Kasumi-1 (cell line): ENCODE measurements at places on chromosomes 2 and 18.

DNA sequence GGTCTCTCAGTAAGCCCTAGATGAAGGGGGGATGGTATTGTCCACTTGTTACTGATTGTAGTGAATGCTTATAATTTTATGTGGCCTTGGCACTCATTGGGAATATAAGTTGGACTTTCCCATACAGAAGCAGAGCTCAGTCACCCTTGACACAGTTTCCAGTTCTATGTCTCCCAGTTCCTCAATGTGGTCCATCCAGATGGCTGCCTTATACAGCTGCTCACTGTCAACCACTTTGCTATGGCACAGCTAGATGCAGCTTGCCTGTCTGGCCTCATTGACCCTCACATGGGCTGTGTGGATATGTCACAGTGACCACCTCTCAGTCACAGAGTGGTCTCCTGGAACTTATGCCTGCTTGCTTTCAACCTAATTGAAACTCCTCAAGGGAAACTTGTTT is 21.7 kb downstream of the SLC39A6 start:
- no peak for DNase-seq

- no peak for DNase-seq
Observed at GRCh38 chr2:222882484-222882928, 21.7 kb downstream of the ACSL3 start.

- peak; percentile 19 for DNase-seq
Observed at GRCh38 chr2:64846177-64846576, 143.0 kb upstream of the SLC1A4 start.

DNA sequence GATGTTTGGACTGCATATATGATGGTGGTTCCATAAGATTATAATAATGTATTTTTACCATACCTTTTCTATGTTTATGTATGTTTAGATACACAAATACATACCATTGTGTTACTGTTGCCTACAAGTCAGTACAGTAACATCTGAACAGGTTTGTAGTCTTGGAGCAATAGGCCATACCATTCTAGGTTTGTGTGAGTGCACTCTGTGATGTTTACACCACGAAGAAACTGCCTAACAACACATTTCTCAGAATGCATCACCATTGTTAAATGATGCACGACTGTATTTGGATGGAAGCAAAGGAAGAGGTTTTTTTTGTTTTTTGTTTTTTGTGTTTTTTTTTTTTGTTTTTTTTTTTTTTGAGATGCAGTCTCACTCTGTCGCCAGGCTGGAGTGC is 9.5 kb downstream of the DUSP19 start:
- DNase-seq = no peak

DNA sequence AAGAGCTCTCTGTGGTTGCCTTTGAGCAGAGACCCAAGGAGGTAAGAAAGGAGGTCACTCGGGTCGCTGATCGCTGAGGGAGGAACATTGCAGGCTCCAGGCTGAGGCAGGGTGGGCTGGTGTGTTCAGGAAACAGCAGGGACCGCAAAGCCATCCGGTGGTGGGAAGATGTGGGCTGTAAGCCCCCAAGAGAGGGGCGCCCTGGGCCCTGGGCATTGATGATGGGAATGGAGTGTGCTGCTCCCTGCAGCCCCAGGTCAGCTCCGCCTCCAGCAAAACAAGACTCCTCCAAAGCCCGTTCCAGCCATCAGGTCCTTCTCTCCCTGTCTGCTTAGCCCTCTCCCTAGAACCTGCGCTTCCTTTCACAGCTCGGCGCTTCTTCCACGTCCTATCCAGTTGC is 229.7 kb downstream of the KLHL29 start:
- DNase-seq = peak; percentile 67

DNA sequence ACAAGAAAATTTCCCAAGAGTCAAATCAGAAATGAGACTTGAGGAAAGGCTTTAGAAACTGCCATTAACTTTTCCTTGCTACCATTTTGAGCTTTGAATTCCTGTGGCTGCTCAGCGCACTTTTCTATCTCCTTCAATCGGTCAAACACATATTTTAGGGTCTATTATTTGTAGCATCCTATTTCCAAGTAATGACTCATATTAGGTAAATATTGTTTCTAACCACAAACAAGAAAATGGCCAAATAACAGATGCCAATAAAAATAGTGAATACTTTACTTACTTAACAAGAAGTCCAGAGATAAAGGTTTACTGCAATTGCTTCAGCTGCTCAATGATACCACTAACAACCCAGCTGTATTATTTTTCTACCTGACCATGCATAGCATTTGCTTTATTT is 29.7 kb upstream of the CCDC178 start:
- no peak for DNase-seq

DNA sequence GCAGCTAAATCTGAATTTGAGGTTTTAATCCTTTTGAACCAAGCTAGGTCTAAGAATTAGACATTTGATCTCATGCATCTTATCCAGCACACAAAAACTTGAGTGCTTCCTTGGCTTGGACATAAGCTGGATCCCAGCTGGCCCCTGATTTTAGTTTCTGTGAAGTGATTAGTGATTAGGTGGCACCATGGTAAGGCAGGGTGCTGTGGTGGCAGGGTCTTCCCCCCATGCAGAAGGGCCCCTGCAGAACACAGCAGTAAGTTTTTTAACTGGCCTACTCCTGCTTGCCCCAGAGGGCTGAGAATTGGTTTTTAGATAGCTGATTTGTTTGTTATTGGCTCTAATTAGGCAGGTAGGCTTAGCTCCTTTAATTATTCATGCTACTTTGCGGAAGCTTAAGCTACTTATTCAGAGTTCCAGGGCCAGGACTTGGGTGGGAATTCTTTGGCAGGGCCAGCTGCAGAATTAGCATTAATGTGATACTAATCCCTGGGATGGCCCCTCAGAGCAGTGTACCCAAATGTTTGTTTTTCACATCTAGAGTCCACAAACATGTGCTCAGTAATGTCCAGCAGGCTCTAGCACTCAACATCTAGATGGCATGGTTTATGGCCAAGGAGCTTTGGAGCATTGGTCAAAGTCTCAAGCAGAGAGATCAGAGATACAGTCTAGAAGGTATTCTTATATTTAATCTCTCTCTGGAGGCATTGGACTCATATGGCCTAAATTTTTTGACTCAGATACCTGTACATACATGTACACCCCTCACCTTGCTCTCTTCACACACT is 99.6 kb downstream of the FMNL2 start:
- DNase-seq = no peak

DNA sequence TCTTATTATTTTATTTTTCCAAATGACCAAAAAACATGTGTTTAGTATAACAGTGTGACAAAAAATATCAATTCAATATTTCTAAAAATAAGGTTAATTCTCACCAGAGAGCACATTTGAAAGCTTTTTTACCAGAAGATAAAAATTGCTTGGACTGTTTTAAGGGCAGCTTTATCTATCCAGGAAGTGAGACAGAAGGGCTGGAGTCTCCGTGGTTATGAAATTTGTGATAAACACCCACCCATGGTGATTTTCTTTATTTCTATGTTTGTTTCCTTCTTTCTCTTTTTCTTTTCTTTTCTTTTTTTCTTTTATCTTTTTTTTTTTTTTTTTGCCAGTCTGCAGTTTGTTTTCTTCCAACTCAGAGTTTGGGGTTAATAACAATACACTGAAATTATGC is 298.5 kb downstream of the PIEZO2 start:
- no peak for DNase-seq

DNA sequence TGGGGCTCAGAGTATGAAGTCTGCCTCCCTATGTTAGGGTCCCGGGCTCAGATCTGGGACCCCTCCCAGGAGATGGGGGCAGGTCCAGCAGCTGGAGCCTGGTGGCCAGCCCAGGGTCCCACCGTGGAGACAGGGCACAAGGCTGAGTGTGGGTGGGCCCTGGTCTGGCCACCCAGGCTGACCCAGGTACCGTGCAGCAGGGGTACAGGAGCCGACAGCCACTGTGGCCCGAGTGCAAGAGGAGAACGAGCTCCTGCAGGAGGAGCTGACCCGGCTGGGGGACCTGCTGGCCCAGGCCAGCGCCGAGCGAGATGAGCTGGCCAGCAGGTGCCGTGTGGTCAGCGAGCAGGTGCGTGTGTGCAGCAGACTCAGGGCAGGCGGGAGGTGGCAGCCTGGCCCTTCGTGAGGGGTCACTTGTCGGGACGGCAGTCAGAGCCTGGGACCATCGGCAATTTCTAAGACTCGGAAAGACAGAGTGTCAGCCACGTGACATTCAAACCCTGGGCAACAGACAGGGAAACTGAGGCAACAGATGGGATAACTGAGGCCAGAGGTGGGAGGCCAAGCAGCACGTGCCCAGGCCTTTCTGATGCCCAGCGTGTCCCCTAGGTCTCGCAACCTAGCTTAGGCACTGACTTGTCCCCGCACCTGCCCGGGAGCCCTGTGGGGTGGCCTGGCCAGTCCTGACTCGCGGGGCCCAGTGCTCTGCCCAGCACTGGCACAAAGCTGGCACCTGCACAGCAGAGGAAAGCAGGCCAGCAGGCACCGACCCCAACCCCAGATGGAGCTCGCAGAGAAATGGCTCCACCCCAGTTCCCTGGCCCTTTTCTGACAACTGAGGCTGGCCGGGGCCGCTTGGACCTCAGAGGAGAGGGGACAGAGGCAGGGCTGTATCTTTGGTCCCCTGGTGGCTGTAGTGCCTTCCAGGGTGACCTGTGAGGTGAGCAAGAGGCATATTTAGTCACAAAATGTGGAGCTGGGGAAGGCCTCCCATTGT is 13.9 kb downstream of the CROCC2 start:
- no peak for DNase-seq

DNA sequence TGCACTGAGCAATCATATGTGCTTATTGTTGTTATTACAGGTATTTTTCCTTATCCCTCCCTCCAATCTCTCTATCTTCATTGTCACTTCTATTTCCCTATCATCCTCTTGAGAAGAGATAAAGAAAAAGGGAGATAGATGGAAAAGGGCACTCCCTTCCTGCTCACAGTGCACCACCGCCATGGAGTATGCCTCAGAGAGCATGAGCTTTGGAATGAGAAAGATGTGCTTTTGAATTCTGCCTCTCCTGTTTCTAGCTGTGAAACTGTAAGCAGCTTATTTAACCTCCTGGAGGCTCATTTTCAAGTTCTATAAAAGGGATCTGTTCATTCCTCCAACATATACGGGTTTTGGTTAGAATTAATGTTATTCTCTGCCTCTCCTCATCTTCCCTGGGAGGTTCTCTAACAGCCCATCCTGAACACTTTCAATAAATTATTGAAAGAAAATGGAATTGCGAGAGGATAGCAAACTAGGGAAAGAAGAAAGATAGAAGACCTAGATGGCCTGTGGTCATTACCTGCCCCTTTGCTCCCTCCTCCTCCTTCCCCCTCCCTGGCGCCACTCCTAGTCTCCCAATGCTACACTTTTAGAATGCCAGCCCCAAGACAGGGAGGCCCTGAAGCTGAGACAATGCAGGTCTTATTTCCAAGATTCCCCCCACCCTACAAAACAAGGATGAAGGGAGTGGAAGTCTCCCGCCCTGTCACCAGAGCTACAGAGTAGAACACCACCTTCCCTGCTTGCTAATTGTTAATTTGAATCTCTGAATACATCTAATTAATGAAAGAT is 37.8 kb downstream of the FIGN start:
- DNase-seq = no peak

GRCh38 chr2:58757971-58758370 is 516.8 kb upstream of the FANCL start:
- no peak for DNase-seq

- DNase-seq = peak; percentile 26
Observed at GRCh38 chr2:71544919-71545571, 91.7 kb downstream of the DYSF start.

GRCh38 chr2:225495706-225496105 is 96.2 kb downstream of the NYAP2 start:
- no peak for DNase-seq

GRCh38 chr2:181648478-181649155 is 8.3 kb downstream of the CERKL start:
- DNase-seq = no peak

DNA sequence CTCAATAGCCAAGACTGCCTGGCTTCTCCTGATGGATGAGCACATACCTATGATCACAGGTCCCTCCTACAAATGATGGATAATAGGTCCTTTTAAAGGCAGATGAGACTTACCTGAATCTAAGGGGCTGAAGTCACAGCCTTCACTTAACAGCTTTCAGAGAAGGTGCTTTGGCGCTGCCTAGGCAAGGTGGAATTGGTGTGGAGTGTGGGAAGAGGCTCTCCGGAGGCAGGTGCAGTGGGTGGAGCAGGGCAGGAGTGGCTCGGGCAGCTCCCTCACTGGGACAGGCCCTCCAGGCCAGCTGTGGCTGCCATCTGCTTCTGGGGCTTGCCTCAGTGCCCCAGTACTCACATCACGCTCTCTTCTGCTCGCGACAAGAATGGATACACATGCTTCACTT is 99.0 kb upstream of the TPO start:
- no peak for DNase-seq

- DNase-seq = no peak
Observed at GRCh38 chr2:205370726-205371125, 311.6 kb upstream of the NRP2 start.

DNA sequence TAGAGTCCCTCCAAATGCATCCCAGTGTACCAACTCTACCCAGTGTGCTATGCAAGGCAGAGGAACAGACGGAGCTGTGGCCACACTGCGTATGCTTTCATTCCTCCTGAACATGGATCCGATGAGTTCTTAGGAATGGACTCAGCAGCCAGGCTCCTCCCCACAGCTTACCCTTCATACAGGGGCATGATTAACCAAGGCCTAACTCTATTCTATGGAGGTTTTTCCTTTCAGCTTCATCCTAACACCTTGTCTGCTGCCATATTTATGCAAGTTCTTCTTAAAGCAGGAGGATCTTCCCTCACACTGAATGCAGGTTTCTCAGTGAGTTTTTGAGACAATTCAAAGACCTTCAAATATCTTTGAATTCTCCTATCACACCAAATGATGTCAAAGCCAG is 222.9 kb downstream of the MYT1L start:
- no peak for DNase-seq

DNA sequence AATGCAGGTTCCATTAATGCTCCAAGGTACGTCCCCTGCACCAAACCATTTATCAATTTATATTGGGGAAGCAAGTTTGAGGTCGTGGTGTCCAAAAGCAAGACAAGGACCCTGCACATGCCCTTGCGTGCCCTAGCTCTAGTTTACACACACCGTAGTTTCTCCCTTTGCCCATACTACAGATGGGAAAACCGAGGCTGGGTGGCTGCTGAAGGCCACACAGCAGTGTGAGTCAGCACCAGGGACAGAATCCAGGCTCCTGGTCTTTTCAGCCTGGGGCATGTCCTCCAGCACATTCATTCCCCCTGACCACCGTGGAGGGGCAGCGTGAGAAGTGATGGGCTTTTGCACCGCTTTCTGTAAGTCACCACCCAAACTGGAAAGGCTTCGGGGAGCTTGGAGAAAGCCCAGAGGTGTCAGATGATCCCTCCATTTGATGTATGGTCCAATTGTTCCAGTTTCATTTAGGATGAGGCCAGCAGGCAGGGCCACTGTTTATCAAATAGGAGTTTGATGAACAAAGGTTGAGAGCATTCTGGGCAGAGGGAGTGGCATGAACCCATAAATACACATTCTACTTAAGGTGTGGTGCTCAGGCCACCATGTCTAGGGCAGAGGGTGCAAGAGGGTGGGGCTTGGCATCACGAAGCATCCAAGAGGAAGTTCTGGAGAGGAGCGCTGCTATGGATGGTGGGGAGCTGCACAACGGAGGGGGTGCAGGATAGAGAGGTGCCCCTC is 274.1 kb downstream of the HAUS1 start:
- no peak for DNase-seq
